EL (cell line): ENCODE measurements at places on chromosomes 2 and 18.

DNA sequence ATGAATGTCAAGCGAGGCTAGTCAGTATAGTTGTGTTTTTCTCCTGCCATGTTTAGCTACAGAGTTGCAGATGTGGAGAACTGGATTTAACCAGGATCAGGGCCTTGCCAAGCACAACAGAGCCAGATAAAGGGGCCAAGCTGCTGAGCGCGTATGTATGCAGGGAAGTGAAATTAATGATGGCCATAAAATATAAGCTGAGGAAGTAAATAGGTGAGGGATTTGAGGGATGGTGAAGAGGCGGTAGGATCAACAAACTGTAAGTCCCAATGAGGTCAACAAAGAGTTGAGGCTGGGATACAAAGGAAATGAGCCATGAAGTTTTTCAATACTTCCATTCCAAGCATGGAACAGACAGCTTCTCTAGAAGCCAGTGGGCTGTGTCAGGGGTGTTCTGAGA is 10.6 kb downstream of the LRP2 start:
- DNase-seq = no peak

- no peak for DNase-seq
Observed at GRCh38 chr2:1251520-1251919, 161.7 kb upstream of the TPO start.

- peak; percentile 64 for DNase-seq
Observed at GRCh38 chr2:113198790-113199612, 25.2 kb downstream of the PSD4 start.

- DNase-seq = no peak
Observed at GRCh38 chr18:31203096-31203793, 40.6 kb upstream of the DSC1 start.

GRCh38 chr18:56637711-56638231 is 621 bp downstream of the TXNL1 start:
- peak; percentile 15 for DNase-seq

- DNase-seq = no peak
Observed at GRCh38 chr2:241606186-241606585, 30.8 kb downstream of the THAP4 start.

- no peak for DNase-seq
Observed at GRCh38 chr2:183630964-183631363, 506.7 kb downstream of the NUP35 start.

DNA sequence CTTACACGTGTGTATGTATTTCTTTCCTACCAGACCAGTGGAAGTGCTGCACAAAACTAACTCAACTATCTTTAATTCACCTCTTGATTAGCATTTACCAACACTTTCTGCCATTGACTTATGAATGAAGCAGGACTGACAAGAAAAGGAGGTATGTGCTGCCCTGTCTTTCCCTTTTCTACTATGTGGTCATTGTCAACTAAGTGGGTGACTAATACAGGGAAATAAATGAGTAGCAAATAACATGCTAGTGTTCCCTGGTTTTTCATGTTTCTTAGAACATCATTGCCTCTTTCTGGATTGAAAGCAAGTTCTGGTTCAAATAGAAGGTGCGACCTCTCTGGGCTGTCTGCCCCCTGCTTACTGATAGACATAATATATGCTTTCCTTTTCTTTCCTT is 58.0 kb downstream of the LINC00305 start:
- DNase-seq = no peak
